Stimulated activated CD8-positive, alpha-beta memory T cell treated with anti-CD3 and anti-CD28 coated beads, Interleukin-15, amount 100 ng/mL, for 24 hours (primary cell): ENCODE measurements at places on chromosomes 2 and 18.

DNA sequence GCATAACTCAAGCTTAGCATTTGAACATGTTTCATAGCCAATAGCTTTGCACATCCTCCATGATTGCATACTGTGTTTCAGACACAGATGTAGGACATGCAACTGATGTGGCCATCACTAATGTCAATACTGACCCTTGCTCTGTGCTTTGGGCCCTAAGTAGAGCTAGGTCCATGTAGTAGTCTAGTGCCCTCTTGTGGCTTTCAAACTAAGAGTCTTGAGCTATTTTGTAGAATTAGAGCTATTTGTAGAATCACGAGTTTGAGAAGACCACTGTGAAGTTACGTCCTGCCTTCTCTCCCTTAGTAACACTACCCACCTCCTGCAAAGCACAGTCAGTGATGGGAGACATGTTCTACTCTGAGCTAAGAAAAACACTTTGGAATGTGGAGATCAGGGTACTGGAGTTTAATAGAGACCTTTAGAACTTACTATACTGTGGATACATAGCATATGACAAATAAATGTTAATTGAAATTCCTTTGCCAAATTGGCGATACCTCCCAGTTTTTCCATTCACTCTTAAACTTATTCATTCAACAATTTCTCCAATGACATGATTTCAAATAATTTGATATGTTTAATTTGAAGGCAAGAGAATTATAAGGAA, 306.5 kb upstream of the TNP1 start:
- DNase-seq: no peak

DNA sequence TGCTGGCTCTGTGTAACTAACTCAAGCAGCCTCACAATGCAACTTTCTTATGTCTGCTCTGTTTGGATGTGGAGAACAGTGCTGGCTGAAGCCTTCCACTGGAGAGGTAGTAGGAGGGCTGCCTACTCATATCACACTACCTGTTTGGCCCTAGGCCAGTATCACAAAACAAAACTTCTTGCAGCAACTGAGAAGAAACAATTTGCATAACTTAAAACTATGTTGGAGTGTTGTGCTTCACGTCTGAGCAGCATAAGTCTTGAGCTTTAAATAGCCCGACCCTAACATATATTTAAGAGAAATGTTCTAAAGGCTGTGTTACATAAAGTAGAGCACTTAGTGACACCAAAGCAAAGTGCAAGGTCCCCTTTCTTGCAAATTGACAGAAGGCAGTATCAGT, 204.9 kb upstream of the ACVR2A start:
- DNase-seq: no peak

GRCh38 chr2:190123956-190124355, 61.4 kb upstream of the MSTN start:
- DNase-seq: no peak

DNA sequence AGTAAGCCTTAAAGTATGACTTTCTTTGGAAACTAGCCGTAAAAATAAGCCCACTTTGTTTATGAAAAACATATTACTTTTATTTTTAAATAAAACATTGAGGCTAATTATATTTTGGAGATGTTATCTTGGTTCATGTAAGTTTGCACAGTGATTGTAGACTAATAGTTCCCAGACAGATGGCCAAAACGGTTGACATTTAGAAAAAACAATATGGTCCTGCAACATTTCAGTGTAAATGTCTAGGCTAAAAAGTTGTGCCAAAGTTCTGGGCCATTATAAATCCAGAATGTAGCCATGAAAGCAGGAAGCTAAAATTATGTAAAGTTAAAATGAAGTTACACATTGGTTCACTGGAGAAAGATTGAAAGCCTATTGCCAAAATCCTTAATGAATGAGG, 43.6 kb downstream of the SLC5A7 start:
- DNase-seq: no peak

DNA sequence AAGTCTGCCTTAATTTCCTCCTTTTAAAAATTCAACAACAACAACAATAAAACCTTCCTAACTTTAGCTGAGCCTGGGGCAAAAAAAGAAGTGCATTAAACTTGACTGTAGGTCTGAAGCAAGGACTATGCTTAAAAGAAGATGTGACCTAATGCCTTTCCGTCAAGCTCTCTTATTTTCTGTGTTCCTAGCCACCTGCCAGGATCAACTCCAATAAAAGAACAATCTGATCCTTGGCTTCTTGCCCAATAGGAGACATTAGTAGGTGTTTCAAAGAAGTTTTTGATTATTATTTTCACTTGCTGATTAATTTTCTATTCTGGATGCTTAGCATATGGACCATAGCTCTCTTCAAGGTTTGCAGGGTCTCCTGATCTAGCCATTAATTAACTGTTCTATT, 237.5 kb downstream of the STK39 start:
- no peak for DNase-seq

- DNase-seq: no peak
These were observed 180.2 kb upstream of the TWIST2 start for GRCh38 chr2:238667639-238668038.

DNA sequence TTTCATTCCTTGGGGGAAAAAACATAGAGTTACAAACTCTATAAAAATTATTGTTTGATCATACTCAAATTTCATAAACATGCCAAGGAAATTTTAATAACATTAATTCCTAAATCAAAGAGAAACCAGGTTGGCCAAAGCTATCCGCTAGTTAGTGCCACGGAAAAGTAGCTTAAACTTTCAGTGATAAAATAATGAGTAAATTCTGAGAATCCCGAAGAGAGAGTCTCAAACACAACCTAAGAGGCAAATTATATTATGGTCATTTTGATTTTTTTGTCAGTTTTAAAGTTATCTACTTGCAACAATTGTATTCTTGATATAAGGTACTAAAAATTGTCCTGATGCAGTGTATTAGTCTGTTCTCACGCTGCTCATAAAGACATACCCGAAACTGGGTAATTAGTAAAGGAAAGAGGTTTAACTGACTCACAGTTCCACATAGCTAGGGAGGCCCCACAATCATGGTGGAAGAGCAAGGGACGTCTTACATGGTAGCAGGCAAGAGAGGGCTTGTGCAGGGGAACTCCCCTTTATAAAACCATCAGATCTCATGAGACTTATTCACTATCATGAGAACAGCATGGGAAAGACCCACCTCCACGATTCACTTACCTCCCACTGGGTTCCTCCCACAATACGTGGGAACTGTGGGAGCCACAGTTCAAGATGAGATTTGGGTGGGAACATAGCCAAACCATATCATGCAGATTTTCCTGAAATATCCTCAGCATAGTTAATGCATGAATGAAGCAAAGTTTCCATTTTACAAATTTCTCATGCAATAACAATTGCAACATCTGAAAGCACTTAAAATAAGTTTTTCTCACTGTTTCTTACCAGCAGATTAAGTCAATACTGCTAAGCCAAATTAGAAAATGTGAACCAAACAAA, 205.9 kb upstream of the STK17B start:
- no peak for DNase-seq

DNA sequence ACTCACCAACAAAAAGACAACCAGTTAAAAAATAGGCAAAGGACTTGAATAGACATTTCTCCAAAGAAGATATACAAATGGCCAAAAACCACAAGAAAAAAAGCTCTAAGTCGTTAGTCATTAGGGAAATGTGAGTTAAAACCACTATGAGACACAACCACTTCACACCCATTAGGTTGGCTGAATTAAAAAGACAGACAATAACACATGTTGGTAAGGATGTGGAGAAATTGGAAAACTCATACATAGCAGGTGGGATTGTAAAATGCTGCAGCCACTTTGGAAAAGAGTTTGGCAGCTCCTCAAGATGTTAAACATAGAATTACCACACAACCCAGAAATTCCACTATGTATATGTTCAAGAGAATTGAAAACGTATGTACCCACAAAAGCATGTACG, 117.6 kb upstream of the SPATS2L start:
- no peak for DNase-seq

GRCh38 chr2:241011296-241011600, 12.8 kb downstream of the SNED1 start:
- DNase-seq: no peak

DNA sequence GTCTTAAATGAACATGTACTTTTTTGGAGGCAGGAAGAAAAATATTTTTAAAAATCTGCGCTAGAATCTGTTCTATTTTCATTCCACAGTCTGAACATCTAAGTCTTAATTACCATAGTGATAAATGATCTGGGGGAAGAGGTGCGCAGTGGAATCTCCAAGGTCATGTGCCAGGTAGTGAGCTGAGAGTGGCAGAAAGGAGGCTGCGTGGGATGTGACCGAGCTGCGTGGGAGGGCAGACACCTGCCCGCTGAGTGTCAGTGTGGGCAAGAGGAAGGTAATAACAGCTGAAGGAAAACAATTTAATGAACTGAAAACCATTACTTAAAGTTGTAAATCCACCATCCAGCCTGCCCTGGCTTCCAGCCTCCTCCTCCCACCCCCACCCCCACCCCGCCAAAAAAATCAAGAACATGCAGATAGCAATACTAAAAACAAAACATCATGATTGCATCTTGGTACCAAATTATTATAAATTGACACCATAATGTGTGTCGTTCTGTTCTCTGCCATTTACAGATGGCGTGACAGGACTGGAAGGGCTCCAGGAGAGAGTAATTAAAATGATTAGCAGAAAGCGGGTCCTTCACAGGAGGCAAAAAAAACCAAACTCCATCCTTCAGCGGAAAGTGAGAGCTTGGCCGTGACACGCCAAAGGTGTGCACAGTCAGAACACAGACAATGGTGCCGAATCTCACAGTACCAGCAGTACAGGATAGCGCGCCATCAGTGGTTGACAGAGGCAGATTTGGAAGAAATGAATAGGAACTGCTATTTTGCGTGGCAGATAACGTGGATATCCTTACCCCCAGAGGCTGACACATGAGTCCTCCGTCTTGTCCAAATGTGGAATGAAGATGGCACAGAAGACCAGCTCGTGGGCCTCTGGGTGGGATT, 11.4 kb upstream of the DTNB start:
- no peak for DNase-seq

DNA sequence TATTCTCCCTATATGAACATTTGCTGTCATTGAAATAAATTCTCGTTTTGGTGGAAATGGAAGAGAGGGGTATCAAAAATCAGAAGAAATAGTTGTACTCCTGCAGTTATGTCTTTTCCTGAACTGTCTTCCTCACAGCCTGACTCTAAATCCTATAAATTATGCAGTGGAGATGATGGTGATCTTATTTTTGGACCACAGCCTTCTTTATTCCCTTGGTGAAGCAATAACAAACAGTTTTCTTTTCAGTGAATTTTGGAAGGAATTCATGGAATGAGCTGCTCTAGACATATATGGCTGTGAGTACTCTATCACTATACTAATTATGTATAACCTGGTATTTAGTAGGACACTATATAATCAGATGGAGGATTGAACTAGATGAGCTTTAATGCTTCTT, 1.7 kb upstream of the SLC25A12 start:
- DNase-seq: no peak

DNA sequence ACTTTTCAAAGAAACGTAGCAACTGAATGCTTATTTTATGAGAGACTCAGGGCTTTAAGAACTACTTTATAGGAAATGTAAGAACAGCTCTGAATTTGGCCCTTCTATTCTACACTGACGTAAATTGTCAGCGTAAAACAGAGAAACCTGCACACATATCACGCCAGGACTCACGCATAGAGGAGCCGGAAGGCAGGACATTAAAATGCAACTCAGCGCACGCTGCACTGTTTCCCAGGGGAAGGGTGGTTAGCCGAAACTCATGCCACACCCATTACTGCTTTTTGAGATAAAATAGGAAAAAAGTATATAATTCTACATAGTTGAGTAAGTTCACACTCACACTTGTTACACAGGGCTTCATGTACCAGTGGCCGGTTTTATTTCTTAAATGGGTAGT, 7.4 kb downstream of the TUBB6 start:
- no peak for DNase-seq

GRCh38 chr2:225797394-225797793, 397.9 kb downstream of the NYAP2 start:
- DNase-seq: no peak

GRCh38 chr2:19933351-19933981, 31.7 kb upstream of the TTC32 start:
- DNase-seq: no peak

DNA sequence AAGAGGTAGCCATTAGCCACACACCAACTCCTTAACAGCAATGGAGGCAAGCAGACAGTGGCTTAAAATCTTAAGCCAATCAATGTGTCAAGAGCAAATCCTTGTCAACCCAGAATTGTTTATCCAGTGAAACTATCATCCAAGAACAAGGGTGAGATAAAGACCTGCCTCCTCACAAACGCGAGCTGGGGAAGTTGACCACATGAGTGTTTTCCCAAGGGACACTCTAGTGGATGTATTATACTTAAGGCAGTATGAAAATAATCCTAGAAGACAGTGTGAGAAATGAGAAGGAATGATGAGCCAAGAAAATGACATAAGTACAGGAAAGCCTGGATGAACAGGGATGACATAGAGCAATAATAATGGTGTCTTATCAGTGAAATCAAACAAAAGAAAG, 209.6 kb downstream of the TWIST2 start:
- no peak for DNase-seq

- no peak for DNase-seq
These were observed 272.4 kb upstream of the NRXN1 start for GRCh38 chr2:51304311-51304710.

DNA sequence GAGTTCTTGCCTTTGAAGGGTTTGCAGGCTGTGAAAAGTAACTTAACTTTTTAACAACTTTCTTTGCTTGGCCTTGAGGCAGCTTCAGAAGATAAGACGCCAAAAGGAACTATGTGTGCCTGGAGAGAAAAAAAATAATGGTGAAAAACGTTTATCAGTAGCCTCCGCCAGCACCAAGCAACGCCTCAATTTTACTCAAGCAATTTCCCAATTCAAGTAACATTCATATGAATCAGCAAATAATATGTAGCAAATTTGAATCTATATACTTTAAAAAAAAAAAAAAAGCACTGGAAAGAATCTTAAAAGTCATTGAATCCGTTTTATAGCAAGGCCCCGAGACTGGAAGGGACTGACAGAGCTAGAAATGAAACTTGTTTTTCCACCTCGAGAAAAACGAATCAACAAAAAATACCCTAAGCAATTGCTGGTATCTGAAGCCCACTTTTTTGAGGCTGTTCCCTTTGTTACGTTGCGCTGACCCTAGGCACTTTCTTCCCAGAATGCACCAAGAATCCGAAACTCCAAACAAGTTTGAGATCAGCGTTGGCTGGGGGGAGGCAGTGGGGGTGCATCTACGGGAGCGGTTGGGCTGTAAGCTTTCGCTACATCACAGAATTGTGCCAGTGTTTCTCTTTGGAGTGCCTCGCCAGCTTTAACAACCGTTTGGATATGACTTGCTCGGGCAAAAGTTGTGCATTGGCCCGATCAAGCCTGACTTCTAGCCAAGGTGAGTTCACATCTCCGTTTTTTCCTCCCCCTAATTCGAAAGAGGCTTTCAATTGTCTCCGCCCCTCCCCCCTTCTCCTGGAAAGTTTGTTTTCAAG, 2.7 kb upstream of the TGIF1 start:
- no peak for DNase-seq

- DNase-seq: no peak
These were observed 286.5 kb upstream of the CDH7 start for GRCh38 chr18:65464361-65464760.
